Frontal cortex (tissue), 4 donors: ENCODE measurements at places on chromosomes 4 and X.
A peak's percentile ranks its signal among the peaks of the same experiment; 100 is the strongest.

DNA sequence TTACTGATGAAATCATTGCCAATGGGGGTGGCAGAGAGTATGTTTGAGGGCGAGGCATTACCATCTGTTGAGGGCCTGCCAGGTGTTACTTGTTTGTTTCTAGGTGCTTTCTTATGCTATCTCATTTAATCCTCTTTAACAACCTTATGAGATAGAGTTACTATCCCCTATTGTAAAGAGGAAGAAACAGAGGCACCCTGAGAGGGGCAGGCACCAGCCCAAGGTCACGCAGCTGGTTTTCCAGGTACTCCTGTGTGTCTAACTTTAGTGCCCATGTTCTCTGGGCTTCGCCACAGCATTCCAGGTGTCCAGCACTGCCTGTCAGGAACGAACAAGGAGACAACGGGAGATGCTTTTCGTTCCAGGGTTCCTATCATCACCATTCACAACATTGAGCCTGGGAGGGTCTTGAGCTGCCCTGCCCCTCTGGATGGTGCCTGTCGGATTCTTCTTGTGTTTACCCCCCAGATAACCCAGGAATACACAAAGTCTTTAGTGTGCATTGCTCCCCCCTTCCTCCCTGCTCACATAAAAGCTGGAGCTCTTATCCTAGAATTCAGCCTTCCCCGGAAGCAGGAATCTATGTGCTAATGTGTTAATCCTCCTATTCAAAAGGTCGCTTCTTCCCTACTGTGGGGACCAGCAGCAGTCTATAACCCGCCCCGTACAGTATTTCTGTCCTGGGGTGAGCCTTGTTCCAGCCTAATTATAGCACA is 24.9 kb upstream of the GPC4 start:
- no peak for DNase-seq

- DNase-seq, result no peak
These were observed 31.5 kb downstream of the SMAD1 start for GRCh38 chr4:145513020-145513621.

DNA sequence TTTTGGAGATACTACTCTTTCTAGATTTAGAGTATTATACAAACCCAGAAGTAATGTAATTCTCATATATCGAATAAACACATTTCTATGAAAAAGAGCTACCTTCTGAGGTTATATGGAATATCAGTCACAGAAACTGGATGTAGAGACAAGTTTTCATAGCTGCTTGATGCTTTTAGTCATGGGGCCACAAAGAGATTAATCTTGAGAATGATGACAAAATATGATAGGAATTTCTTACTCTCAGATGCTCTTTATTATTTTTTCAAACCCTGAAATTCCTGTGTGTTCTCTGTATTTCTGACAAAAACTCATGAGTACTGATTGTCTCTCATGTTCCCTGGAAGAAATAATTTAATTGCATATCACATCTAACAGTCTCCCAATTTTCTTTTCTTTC is 662.5 kb downstream of the RAPGEF2 start:
- no peak for DNase-seq

DNA sequence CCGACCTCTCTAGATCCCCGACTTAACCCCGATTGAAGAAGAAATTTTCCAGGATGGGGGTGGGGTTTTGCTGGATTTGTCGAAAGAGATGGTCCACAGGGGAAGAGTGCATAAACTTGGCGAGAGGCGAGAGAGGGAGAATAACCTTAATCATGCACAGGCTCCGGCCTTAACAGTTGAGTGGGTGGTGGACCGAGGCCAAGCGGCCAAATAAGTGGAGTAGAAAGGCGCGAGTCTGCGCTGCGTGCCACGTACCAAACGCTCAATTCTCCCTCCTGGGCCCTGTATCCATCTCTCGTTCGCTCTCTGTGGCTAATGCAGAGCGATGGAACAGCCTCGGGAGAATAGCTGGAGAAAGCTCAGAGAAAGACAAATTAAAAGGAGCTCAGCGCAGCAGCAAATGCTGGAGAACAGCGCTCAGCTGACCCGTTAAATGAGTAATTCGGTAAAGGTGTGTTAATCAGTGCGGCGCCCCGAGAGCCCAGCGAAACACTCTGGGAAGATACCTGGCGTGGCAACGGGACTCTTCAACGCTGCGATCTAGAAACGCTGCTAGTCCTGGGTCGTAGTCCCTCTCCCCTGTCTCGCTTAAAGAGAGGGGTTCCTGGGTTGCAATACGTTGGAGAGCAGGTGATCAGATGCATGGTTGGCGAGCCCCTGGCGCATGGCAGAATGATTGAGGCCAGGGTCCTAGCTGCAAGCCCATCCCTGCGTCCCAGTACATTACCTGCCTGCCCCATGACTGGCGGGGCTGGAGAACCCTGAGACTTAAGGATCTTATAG is 887 bp upstream of the IL1RAPL2 start:
- no peak for DNase-seq

GRCh38 chr4:141899103-141899502 is 262.7 kb downstream of the IL15 start:
- DNase-seq, result no peak

DNA sequence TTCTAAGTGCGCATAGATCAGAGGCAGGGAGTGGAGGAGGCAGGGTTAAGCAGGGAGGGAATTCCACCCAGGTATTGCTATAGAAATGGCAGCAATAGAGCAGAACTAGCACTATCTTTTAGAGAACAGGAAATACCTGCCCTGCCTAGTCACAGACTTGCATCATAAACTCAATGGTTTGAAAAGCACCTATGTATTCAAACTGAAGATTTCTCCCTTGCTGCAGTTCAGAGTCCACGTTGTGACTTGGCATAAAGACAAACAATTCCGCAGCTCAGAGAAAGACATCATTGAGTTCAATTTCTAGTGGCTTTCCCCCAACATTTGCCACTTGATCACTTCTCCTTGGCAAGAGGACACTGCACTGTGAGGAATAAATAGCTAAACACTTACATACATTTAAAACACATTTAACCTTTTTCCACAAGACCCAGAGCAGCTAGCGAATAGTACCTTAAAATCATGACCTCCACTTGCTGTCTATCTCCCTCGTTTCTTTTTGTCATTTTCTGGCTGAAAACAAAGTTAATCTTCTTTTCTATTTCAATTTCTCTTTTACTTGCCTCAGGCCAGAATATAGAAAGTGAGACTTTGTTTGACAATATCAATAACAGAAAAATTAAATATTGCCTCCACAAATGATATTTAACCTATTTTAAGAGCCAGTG is 42.4 kb downstream of the SLC7A11 start:
- no peak for DNase-seq

- no peak for DNase-seq
These were observed 385.4 kb upstream of the CNKSR2 start for GRCh38 chrX:20988804-20989203.

- no peak for DNase-seq
These were observed 44.1 kb downstream of the NAA11 start for GRCh38 chr4:79281566-79282359.

DNA sequence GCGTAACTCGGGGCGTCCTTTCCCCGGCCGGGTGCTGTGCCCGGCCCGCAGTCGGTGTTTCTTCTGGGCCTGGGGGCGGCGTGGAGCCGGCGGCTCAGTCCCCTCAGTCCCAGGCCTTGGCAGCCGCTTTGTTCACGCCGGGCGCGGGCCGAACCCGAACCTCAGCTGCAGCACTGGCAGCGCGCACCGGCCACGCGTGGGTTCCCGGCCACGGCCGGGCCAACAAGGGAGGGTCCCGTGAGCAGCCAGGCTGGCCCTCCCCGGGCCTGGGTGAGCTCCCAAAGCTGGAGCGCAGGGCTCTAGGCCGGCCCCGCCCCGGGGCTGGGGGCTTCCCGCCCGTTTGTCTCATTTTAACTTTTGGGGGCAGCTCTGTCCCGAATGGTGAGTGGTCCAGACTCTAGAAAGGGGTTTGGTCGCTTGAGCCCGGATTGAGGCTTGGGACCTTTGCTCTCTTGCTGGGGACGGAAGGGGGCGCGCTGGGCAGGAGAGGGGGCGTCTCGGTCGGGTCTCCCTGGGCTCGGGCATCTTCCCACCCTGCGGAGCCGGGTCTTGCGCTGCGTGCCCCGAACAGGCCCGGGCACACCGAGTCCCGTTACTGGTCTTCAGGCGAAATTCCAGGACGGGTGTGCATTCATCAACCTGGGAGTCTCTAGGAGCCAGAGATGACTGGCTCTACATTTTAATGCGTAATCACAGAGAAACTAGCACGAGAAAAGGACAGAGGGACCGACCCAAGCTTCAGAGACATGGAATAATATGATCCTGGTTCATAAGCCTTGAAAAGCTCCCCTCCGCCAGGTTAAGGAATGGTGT is 177.1 kb downstream of the CBR4 start:
- peak; percentile 22 for DNase-seq

GRCh38 chr4:165433529-165433928 is 54.7 kb downstream of the CPE start:
- no peak for DNase-seq

GRCh38 chrX:5528057-5528456 is 700.6 kb downstream of the NLGN4X start:
- DNase-seq, result no peak

GRCh38 chr4:2497931-2498330 is 29.0 kb downstream of the RNF4 start:
- no peak for DNase-seq

DNA sequence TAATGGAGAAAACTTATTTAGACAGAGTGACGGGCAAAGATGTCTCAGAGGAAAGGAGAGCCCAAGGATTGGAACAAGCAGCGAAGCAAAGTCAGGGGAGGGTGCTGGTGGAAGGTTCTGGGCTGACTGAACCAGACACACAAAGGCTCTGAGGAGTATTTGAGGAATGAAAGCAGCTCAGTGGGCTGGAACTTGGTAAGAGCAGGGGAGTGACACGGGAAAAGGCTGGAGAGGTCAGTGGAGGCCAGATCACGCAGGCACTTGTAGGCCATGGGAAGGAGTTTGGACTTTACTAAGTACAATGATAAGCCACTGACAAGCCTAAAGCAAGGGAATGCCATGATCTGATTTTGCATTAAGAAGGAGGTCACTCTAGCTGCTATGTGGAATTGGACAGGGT is 71.4 kb downstream of the TSC22D3 start:
- no peak for DNase-seq

GRCh38 chr4:94407846-94408245 is 43.9 kb upstream of the PDLIM5 start:
- DNase-seq, result no peak

GRCh38 chr4:68373513-68373912 is 23.6 kb upstream of the YTHDC1 start:
- peak; percentile 42 for DNase-seq
